Hindlimb muscle (tissue), 1 donor: ENCODE measurements at places on chromosomes 6 and 20. TPM values are rescaled to one million over a fixed set of nuclear protein-coding genes. Genes with fewer than 3 reads are reported as not detected.

DNA sequence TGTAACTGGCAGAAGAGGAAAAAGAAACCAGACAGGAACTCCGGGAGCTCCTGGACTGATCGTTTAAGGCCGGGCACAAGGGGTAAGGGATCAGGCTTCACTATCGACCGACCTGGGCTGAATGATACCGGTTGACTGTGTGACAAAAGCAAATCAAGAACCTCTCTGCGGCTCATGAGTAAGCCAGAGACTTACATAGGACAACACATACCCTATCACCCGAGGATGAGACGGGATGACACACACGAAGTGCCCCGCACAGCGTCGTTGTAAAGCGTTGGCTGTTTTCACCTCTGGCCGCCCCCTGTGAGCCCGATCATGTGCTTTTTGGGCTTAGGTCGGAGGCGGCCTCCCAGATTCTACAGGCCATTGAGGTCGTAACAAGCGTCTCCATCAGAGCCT, 695 bp upstream of the TGIF2 start:
- DNase-seq: no peak

DNA sequence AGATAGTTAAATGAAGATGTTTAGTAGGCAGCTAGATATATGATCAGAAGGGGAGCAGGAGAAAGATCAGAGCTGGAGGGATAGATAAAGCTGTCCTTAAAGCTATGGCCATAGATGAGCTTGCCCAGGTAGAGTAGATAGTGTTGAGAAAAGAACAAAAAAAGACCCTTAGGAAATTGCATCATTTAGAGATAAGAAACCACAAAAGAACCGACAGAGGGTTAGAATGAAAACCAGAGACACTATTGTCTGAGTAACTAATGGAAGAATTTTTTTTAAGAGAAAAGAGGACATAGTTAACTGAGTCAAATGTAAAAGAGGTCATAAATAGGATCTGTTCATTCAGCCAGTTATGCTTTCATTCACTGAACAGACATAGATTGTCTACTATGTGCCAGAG, 101.8 kb downstream of the TNFAIP3 start:
- DNase-seq: no peak

DNA sequence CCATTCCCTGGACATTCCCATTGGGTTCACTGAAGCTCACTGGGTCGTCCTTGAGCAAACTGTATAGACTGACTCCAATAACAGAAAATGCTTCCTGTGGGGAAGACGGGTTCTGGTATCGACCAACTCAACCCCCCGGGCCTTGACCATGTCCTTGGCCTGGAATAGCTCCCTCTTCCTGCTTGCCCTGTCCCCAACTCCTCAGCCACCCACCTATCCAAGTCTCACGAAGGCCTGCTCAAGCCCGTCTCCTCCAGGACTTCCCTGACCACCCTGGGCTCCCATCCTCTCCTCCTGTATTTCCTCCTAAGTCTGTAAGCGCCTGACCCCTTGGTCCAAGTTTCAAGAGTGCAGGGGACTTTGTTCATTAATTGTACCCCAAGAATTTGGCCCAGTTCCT, 2.8 kb upstream of the HMGA1 start:
- no peak for DNase-seq

DNA sequence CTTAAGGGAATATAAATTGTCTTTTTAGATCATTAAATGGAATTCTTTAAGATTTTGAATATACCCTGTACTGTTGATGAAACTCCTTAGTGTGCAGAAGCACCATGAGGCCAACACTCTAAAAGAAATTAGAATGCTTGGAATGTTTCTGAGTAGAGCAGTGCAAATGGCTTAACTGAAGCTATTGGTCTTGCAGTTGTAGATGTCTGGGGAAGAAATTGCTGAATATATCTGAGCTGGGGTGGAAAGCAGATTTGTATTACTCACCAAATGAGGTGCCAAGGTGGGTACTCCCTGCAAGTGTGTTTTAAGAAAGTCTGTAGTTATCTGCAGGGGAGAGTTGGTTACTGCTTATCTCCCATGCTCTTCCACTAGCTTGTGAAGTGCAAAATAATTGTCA, 119.0 kb downstream of the ADGRG6 start:
- DNase-seq: no peak

DNA sequence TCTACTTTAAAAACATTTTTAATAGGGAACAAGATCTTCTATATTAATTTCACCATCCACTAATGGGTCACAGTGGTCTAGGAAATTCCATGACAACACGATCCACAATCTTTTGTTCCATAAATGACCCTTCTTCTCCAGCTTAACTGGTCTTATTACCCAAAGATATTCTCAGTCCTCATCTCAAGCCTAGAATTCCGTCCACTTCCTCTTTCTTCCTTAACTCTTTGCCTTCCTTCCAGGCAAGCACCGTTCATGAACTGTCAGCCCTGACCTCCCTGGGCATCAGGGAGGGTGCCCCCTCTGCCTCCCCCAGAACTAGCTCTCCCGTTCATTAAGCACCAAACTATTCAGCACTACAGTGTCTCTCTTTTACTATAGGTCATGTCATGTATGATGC, 8.0 kb downstream of the SAYSD1 start:
- no peak for DNase-seq

GRCh38 chr6:84688141-84688873, 76.1 kb downstream of the TBX18 start:
- no peak for DNase-seq

DNA sequence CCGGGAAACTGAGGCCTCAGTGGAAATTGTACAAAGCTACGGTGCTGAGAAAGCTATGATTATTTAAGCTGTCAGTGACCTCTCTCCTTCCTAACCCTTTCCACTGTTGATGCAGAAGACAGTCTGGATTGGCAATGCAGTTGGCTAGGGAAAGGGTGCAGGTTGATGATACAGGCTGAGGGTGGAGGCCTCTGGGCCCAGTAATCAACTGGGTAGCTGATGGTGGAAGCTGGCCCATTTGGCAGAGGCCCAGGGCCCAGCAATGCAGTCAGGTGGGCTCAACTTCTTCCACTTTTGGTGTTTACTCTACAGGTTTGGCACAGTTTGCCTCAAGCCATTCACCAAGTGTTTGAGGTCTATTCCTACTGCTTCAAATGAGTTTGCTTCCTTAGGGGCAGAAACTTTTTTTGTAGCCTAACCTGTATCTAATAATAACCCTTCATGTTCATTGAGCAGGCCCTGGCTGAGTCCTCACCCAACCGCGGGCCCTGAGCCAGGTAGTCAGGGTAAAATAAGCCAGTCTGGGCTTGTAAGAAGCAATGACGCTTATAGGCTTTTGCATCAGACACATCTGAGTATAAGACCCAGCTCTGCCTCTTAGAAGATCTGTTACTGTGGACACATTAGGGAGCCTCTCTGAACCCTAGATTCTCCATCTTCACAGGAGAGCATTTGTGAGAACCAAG, 12.1 kb downstream of the BCL2L1 start:
- DNase-seq: no peak

DNA sequence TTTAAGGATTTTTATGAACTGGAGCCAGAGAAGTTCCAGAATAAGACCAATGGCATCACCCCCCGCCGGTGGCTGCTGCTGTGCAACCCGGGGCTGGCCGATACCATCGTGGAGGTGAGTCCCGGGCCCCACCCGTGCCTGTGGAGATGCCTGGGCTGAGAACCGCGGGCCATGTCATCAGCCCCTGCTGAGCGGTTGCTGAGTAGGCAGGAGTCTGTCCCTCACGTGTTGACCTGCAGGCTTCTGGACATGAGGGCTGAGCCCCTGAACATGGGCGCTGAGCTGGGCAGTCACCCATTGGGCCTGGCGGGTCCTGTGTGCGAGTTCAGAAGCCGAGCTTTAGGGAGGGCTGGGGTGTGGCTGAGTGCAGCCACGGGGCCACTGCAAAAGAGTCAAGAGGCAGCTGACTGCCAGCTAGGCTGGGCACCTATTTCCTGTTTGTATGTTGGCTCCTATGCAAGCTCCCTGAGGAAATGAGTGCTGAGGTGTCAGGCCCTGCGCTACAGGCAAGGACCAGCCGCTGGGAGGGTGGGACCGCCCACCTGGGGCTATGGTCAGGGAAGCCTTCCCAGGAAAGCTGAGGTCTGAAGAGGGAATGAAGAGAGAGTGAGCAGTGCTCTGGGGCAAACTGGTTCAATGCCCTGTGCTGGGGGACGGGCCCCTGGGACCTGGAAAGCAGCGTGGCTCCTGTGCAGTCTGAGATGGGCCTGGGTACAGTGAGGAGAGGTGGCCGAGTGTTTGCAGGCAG, 34.3 kb downstream of the PYGB start:
- DNase-seq: no peak

DNA sequence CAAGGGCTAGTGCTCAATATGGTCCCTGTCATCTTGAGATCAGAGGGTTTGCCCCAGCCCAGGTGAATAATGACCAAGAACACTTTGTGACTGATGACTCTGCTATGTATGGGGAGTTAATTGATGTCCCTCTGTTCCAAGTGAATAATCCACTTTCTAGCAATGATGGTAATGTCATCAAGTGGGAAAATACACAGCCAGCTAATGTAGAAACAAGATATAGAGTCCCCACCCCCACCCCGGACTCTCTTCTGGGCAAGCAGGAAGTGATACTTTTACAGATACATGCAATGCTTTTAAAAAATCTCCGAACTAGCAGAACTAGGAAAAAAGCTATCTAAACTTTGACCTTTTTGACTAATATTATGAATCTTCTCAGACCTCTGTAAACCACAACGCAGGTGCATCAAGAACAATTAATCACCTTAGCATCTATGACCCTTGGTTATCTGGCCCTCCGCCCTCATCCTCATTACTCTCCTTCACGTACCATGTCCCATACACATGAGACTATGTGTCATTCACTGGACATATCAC, 30.5 kb downstream of the CNR1 start:
- no peak for DNase-seq

DNA sequence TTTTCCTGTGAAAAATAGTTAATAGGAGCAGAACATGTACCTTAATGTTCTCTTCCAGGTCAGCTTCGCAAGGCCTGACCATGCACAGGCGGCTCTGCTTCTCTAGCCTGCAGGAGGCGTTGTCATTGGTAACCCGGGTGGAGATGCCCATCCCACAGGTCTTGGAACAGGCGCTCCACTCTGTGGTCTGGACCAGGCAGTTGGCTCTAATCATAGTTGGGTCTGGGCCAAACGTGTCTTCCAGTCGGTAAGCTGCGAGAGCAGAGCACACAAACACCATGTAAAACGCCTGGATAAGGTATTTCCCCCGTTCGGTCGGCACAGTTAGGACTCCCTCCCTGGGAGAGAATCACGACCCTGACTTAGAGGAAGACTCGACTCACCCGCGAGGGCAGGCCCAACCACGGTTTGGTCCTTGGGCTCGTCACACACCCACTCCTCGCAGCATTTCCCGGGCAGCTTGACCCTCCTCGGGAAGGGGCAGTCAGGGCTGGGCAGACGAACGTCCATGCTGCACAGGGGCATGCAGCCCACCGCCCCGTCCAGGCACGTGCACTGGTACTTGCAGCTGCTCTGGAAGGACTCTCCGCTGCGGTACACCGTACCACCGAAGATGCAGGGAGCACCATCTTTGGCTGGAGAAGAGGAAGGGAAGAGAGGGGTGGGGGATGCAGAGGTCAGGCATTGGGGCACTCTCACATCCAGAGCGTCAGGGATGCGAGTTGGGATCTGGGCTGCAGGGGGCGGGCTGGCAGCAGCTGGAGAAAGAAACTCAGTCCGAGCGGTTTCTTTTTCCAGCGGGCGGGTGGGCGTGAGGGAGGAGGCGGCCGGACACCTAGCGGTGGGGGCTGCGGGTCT, 1.0 kb downstream of the CCN2 start:
- peak; percentile 87 for DNase-seq

- DNase-seq: no peak
Observed at GRCh38 chr6:156841508-156841907, 64.3 kb downstream of the ARID1B start.

DNA sequence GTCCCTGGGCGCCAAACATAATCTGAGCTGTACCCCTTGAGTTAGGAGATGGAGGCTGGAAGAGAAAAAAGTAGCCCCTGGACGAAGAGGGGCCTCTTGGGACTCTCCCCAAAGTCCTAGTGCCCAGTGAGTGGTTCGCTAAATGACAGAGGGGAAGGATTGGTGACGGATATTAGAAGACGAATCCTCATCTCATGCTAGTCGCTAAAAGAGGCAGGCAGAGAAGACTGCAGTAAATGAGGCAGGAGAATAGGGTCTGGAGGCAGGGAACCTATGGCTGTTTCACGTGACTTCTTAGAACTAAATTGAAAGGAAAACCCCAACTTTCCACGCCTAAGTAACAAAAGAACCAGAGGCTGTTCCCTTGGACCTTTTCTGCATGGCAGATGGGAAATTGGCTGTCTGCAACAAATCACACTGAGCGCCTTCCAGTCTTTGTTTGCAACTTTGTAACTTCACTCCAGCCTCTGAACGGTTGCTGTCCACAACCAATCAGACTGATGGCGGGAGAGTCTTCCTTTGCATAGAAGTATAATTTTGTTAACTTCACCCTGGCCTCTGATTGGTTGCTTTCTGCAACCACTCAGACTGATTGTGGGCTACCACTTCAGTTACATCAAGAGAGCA, 731 bp upstream of the RBL1 start:
- DNase-seq: no peak

DNA sequence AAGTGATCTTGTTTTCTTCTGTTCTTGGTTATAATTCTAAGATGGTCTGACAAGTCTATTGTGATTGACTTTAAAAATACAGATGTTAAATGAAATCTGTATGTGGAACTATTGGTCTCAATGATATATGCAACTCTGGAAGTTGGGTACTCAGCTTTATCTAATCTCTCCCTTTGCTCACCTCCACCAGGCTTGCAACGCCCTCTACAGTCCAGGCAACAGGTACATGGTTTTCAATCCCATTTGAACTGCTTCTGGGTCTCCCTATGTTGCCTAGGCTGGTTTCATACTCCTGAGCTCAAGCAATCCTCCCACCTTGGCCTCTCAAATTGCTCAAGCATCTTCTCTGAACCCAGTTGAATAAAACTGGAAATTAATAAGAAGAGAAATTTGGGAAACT, 25.6 kb upstream of the HLA-DQB1 start:
- DNase-seq: no peak

DNA sequence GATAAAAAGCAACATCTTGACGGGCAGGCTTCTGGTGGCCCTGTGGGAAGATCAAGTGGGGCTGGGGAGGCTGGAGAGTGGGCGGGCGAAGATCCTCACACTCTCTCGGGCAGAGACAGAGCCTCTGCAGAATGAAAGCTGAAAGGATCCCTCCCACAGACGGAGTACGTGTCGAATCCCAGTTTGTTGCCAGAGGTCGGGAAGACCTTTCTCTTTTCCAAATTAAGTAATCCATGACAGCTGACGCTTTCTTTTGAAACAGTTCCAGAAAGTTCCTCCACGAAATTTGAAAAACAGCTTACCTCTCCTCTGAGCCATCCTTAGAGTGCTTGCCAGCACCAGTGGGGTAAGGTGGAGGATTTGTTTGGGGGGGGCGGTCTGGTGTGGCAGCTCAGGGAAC, 155.6 kb upstream of the SMLR1 start:
- DNase-seq: peak; percentile 34

MPC1 gene
- polyA plus RNA-seq: 73.8 TPM

RIPPLY2 gene
- 0.23 TPM for polyA plus RNA-seq

SPATS1 gene
- not detected for polyA plus RNA-seq

CCDC170 gene
- polyA plus RNA-seq: 1.8 TPM

C6orf163 gene
- polyA plus RNA-seq: 2.0 TPM
